ENCODE measurements at places on chromosomes 1 and 21.

DNA sequence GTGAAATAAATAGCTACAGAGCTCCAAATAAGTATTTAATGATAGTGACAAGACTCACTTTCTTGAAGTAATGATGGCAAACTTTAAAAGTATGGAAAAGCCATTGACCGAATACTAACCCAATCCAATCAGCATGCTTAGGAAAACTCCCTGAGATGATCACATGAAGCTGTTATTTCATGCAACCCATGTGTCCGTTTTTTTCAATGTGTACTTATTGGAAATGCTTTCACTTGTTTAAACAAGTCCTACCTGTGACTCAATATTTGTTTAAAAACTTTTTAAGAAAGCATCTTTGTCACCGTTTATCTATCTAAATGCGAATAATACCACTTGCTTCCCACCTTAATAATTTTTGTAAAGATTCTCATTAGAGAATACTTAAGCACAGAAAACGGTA is 185.8 kb downstream of the NRIP1 start:
- DNase-seq, result no peak

- DNase-seq, result no peak
Observed at GRCh38 chr21:31921079-31921478, 48.3 kb downstream of the HUNK start.

DNA sequence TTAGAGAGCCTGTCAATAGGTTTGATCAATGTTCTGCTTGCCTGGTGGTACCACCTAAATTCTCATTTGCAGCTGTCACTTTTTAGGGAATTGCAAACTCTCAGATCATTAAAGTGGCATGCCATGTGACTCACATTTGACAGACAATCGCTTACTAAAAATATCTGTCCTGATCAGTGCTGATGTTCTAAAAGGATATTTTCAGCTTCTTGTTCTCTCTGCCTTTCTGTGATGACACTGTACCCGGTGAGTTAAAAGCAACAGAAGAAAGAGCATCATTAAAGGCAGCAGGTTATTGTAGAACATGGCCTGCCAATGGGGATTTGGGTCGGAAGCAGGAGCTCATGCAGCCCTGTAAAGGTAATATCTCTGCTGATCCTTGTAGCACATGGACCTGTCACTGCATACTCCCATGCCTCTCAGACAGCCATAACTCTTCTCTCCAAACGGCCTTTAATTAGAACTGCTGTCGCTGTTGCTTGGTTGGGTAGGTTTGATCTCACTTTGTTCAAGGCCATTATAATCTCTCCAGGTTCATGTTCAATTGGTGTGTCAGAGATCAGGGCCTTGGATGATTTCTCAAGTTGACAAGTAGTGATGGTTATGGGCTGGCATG is 441.3 kb upstream of the DEPDC1 start:
- no peak for DNase-seq

- DNase-seq, result peak; percentile 4
Observed at GRCh38 chr1:34113887-34114286, 51.1 kb downstream of the CSMD2 start.
